ENCODE measurements at places on chromosomes 1 and 21.

DNA sequence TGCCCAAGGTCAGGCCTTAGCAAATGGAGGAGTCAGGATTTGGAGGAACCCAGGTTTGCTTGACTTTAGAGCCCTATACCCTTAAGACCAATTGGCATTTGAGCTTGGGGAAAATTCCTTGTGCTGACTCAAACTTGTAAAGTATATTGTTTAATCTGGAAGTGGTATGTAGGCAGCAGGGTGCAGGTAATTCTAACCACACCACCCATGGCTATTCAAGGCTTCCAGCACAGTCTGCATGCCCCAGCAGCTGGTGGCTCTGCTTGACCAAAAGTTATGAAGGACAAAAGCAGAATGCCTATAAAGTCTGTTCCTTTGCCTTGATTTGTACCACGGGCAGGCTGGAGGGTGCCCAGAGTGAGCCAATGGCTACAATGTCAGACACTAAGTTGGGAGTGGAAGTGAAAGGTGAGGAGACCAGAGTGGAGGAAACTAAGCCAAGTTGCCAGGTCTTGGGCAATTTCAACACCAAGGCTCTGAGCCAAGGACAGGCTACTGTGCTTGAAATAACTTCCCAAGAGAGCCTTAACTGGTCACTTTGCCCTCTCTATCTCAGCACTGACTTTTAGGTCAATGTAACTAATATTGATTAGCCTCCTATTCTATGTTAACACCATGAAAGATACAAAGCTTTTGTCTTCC, 4.7 kb upstream of the G0S2 start:
- DNase-seq = no peak

GRCh38 chr1:9320520-9321479, 28.1 kb downstream of the SPSB1 start:
- DNase-seq = no peak

DNA sequence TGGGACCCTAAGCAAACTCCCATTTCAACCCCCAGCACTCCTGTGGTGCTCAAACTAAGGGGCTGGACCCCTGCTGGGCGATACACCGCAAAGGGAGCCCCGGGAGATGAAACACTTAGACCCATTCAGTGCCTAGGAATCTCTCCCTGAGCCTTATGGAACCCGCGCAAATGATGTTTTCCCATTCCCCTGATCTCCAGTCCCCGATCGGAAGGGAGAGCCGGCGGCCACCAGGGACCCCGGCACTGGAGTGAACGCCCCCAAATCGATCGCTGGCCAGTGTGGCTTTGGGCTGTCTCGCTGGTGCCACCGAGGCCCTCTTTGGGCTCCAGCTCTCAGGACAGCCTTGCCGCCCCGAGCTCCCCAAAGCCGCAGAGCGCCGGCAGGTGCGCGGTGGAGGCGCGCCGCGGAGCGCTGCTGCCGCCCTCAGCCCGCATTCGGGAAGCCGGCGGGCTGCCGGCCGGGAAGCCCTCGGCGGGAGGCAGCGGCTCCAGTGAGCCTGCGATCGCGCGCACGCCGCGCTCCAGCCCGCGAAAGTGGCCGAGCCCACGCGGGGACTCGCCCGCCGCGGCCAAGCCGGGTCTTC, 1.1 kb downstream of the PLXNA2 start:
- DNase-seq = no peak

GRCh38 chr1:217106231-217106901, 383.1 kb upstream of the ESRRG start:
- DNase-seq = no peak

GRCh38 chr1:48462716-48463302, 9.2 kb downstream of the SPATA6 start:
- no peak for DNase-seq

GRCh38 chr1:28280977-28281381, 21.7 kb downstream of the SESN2 start:
- DNase-seq = no peak

DNA sequence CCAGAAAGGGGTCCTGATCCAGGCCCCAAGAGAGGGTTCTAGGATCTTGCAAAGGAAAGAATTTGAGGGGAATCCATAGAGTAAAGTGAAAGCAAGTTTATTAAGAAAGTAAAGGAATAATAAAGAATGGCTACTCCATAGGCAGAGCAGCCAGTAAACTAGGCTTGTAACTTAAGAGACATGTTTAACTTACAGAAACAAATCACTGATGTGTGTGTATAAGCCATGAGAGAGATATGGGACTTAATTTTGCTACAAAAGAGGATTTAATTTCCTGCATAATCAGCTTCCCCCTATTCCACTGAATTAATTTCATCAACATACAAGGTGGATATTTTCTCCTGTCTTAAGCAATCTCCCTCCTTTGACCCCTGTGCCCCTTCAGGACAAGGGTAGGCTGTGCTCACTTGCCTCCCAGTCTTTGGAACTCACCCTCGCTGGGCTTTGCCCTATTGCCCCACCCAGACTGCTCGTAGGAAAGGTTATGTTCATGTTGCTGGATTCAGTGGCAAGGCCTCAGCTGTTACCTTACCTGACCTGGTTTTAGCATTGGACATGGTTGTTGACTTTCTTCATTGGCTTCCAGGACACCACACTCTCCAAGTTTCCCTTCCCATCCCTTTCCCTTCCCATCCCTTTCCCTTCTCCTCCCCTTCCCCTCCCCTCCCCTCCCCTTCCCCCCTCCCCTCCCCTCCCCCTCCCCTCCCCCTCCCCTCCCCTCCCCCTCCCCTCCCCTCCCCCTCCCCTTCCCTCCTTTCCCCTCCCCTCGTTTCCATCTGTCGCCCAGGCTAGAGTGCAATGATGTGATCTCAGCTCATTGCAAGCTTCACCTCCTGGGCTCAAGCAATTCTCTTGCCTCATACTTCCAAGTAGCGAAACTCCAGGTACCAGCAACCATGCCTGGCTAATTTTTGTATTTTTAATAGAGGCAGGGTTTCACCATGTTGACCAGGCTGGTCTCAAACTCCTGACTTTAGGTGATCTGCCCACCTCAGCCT, 44.6 kb downstream of the TBCE start:
- no peak for DNase-seq

DNA sequence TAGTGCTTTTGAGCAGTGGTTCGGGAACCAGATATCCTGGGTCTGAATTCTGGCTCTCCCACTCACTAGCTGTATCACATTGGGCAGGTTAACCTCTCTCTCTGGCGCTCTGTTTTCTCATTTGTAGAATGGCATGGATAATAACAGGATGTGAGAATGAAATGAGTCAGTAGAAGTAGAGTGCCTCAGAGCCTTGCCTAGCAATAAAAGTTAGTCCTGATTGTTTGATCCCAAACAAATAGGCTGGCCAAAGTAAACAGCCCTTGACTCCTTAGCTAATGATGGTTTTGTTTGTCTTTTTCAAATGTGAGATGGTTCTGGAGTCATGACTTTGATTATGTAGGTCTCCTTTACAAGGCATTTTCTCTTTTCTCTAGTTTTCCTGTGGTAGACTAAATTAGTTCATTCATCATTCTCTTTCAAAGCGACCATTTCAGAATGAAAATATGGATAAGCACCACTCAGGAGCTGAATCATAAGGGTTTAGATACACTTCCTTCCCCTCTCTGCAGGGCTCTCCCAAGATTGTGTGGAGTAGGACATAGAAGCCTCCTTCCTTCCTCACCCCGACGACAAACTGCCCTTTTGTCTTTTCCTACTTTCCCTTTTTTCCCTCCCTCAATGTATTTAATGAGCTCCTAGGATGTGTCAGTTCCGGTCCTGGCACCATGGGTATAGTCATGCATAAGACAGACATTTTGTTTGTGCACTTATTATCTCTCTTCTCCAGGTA, 23.1 kb downstream of the KIAA0040 start:
- no peak for DNase-seq

GRCh38 chr1:198764748-198765147, 125.9 kb downstream of the PTPRC start:
- no peak for DNase-seq

DNA sequence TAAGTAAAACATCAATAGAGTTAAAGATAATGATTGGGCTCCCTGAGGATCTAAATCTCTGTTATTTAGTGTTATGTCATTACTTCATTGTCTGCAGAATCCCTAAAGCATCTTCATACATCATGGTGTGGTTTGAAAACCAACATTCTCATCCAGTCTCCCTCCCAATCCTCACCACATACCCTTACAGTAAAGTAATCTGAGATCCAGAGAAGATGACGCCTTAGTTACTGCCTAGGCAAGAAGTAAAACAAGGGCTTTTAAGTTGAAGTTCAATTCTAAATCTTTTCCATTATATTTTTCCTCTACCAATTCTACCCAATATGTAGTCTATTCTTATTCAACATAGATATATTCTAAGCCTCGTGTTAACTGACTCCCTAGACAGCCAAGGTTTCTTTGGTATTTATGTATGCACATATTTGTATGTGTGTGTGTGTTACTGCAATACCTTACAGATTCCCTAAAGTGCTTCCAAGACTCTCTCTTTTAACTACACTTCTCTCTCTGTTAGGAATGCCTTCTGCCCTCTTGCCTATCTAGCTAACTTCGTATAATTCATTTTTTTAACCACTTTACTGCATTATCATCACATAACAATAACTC, 17.3 kb downstream of the DPH5 start:
- DNase-seq = no peak

GRCh38 chr1:27095576-27095975, 59.3 kb downstream of the SLC9A1 start:
- no peak for DNase-seq

- DNase-seq = no peak
These were observed 88.1 kb upstream of the CACYBP start for GRCh38 chr1:174911606-174912005.

DNA sequence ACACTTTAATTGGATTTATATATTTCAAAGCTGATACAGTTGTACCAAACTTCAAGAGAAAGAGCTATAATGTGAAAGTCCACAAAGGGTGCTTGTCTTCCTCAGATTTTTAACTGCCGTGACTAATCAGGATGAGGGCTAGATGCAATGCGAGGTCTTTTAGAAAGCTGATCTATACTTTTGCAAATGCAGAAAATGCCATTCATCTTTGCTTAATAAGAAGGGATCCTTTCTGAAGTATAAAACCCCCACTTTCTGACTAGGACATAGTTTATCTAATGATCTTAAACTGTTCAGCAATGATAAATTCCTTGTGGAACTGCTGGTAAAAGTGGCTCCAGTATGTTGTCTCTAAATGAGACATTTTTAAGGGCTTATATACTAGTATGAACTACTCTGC, 102.7 kb upstream of the NGF start:
- DNase-seq = no peak

- no peak for DNase-seq
These were observed 55.3 kb upstream of the ROR1 start for GRCh38 chr1:63718541-63718970.

GRCh38 chr1:3803905-3804626, 7.8 kb upstream of the LRRC47 start:
- DNase-seq = no peak

GRCh38 chr21:28632755-28633408, 359.8 kb downstream of the LTN1 start:
- DNase-seq = no peak

DNA sequence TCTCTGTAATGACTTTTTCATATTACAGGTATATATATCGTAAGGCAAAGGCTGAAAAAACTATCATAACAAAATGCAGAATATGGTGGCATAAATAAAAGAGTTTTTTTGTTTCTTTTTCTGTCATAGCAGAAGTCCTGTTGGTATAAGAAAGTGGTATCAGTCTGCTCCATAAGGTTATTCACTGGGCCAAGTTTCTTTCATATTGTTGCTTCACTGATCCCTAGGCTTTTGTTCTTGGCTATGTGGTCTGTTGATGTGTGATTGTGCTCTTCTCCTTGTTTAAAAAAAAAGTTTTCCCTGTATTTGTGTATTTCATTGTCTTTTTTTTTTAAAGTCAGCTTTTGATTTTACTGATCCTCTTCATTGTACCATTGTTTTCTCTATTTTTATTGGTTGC, 26.0 kb downstream of the PTBP2 start:
- no peak for DNase-seq

- no peak for DNase-seq
These were observed 2.5 kb upstream of the TRAPPC3 start for GRCh38 chr1:36151845-36152203.

DNA sequence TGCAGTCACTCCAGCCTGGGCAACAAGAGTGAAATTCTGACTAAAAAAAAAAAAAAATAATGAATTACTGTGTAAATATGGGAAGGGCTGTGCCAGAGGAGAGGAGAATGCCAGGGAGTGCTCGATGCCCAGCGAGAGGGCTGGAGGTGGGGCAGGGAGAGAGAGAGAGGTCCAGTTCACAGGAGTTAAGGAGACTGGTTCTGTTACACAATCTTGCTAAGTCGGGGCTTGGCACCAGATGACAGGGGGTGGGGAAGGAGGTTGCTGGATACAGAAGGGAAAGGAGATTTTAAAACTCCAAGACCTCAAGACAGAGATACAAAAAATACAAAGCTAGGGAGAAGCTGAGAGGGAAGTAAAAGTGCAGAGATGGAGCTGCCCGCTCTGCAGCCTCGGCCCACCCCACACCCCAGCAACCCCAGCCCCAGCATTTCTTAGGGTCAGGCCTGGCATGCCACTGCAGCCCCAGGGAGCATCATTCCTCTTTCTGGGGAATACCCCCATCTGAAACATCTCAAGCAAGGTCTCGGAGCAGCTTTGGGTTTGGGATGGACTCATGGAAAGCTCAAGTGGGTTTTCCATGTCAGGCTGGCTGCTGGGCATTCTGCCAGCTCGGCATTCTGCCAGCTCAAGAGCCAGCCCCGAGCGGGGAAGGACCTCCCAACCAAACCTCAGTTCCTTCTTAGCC, 991 bp downstream of the SELENBP1 start:
- no peak for DNase-seq

GRCh38 chr1:92872719-92873118, 40.9 kb downstream of the RPL5 start:
- no peak for DNase-seq

GRCh38 chr1:206803221-206803730, 31.0 kb upstream of the IL10 start:
- DNase-seq = no peak

- DNase-seq = no peak
These were observed 70.6 kb downstream of the SYT6 start for GRCh38 chr1:114082867-114083585.

GRCh38 chr1:15836772-15837669, 10.5 kb upstream of the SPEN start:
- DNase-seq = no peak

- DNase-seq = no peak
These were observed 132.9 kb downstream of the PTPRU start for GRCh38 chr1:29368936-29369932.

- DNase-seq = no peak
These were observed 92.3 kb downstream of the SIM2 start for GRCh38 chr21:36791180-36791579.

GRCh38 chr1:37055631-37056030, 21.3 kb upstream of the GRIK3 start:
- DNase-seq = no peak
